ENCODE measurements at places on chromosomes 2 and 18.

DNA sequence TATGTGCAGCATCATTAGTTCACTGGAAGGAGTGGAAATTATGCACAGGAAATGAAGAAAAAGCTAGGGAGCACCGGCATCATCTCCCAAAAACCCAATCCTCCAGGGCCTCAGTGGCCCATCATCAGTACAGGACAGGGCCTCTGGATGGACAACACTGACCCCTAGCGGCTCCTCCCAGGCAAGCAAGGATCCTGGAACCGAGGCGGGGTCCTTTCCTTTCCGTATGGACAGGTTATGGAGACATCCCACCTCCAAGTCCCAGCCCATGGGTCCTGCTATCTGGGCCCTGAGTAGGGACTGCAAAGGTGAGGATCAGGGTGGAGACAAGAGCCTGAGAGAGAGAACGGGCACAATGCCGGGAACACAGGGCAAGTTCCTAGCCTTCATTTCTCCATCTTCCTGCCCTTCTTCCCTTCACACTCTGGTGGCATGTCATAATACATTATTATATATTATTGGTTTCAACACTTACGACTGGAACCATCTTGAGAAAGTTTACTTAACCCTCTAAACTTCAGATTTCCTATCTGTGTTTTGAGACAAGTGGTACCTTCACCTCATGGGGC is 68.2 kb downstream of the ZNF516 start:
- peak; percentile 19 for DNase-seq

DNA sequence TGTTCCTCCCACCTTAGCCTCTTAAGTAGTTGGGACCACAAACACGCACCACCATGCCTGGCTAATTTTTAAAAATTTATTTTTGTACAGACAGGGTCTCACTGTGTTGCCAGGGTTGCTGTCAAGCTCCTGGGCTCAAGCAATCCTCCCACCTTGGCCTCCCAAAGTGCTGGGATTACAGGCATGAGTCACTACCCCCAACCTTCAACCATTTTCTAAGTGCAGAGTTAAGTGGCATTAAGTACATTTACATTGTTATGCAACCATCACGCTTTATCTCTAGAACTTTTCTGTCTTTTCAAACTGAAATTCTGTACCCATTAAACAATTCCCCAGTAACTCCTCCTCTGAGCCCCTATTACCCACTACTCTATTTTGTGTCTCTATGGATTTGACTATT is 45.9 kb upstream of the AFF3 start:
- DNase-seq: no peak

DNA sequence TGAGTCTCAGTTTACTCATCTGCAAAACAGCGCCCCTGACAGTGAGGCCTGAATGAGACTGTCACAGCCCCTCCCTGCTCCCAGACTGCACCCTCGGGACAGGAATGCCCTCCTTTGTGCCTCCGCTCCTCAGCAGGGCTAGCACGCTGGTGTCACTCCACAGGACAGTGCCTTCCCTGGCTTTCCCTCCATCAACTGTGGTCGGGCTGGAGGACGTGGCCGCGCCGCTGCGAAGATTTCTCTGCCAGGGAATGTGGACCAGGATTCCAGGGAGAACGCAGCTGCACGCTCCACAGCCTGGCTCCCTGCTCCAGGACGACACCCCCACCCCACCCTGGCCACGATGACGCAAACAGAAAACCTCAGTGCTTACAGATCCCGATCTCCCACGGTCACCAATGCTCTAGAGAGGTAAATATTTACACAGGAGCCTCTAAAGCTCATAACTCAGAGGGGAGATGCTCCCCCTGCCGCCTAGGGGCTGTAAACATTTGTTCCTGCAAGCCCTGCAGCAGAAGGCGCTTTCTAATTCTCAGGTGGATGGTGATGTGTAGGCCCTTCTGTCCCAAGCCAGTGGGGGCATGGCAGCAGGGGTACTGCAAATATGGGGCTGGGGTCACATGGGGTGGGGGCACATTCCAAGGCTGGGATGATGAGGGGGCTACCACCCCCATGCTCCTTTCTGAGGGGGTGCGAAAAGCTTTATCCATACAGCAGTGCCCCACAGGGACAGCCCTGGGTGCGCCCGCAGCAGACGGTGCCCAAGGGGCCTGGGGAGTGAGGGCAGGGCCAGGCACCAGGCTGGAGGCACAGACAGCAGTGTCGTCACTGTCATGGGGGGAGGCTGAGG is 12.4 kb downstream of the HS6ST1 start:
- DNase-seq: peak; percentile 97

DNA sequence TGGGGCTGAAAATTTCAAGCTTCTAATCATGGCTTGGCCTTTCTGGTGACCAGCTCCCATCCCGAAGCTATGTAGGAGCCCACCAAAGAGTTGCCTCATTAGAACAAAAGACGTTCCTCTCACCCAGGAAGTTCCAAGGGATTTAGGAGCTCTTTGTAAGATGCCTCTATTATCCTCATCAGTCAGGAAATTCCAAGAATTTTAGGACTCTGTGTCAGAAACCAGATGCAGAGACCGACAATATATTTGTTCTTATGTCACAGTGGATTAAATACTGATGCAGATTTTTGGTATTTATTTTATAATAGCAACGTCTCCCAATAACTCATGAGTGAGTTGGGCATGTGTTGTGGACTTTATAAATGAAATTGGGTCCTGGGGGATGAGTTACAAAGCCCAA is 91.8 kb upstream of the SKOR2 start:
- no peak for DNase-seq

- no peak for DNase-seq
These were observed 102.3 kb downstream of the SGPP2 start for GRCh38 chr2:222526480-222527277.

DNA sequence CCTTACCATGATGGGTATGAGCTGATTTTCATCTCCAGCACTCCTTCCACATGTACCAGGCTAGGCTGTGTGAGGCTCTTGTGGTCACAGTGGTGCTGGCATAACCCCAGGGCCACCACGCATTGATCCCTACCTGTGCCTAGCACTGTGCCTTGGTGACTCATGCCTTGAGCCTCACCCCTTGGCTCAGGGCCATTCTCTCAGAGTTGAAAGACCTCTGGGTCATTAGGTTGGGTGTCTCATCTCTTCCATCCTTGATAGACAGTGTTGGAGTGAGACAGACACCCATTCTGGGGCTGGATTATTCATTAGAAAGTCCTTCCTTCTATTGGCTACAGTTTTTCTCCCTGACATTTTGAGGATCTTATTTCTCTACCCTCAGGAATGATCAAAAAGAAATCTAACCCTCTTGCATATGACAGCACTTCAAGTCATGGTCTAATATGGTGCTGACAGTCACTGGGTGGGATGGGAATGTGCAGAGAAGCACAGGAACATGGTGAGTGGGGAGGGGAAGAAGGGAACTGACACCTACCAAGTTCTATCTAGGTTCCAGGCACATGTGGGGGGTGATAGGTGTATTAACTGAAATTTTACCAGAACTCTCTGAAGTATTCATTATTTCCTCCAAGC is 41.3 kb downstream of the DYSF start:
- no peak for DNase-seq

GRCh38 chr18:76475450-76476194 is 19.4 kb downstream of the ZNF516 start:
- DNase-seq: no peak

GRCh38 chr2:49616800-49617199 is 462.5 kb upstream of the FSHR start:
- DNase-seq: no peak

DNA sequence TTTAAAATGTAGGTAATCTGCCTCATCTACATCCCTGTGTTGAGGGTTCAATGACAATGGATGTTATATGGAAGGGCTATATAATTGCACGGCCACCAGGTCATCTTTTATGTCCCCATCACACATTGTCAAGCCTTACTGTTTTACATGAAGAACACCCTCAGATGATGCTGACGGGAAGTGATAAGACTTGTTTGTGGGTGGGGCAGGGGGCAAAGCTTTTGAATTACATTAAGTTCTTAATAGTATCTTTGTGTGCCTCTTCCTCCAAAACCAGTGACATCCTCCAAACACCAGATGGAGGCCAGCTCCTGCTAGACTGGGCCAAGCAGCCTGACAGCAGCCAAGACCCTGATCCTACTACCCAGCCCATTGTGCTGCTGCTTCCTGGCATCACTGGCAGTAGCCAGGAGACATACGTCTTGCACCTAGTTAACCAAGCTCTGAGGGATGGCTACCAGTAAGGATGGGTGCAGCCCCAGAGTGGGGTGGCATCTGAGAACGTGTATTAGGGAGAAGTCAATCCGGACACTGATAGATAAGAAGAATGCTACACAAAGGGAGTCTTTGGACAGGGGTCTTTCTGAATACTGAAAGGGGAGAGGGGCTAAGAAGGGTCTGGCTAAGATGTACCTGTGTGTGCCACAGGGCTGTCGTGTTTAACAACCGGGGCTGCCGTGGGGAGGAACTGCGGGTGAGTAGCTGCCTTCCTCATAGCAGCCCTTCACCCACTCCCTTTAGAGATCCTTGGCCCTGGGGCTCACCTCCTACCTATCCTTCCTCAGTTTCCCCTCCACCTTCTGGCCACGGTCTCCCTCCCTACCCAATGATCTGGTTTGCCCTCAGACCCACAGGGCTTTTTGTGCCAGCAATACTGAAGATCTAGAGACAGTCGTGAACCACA is 5.3 kb downstream of the ABHD1 start:
- no peak for DNase-seq

DNA sequence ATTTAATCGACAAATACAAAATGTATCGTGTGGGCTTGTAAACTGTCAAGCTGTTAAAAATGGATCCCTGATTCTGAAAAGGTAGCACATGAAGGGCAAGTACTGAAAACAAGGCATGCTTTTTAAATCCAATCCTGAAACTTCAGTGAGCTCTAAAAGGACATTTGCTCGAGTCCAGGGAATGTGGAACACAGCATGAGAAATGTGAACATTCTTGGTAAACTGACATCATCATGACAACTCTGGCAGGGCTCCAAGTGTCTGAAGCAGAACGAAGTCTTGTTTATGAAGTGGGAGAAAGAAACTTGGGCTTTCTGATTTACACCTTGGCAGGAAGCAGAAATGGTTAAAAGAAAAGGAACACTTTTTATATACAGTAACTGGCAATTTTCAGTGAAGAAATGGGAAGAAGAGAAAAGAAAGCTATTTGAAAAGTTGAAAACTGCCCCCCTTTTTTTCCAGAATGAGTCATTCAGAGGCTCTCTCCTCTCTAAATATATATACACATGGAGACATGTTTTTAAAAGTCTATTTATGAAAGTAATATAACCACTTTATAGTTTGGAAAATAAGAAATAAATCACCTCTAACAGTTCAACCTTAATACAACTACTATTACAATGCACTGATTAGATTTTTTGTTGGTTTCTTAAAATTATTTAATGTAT is 120.8 kb downstream of the GAREM1 start:
- DNase-seq: peak; percentile 98

DNA sequence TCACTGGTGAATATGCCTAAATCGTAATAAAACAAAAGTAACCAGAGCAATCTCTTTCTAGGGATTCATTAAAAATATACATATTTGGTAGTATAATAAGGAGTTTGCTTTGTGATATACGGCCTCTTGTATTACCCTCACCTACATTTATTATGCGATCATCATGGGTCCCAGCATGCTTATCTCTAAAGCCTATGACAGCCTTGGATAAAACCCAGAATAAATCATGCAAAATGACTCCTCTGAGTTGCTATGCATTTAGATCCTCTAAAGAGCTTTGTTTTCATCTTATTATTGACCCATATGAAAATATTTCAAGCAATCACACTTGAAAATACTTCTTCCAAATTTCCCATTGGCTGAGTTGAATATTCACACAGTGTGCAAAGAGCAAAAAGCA is 432.3 kb downstream of the SUCLG1 start:
- no peak for DNase-seq

DNA sequence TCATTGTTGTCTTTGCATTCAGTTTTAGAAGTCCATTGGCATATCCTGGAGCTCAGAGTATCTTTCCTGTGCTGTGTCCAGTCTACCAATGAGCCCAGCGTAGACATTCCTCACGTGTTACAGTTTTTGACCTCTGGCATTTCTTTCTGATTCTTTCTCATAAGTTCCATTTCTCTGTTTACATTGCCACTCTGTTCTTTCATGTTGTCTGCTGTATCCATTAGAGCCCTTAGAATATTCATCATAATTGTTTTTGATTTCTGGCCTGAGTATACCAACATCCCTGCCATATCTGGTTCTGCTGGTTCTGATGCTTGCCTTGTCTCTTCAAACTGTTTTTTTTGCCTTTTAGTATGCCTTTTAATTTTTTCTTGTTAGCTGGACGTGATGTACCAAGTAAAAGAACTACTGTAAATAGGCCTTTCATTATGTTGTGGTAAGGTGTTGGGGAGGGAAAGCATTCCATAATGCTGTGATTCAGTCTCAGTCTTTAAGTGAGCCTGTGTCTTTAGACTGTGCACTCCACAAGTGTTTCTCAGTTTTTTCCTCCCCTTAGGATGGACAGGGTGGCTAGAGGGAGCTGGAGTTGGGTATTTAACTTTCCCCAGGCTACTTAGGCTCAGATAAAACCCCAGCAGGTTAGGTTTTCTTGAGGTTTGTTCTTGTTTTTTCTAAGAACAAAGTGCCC is 35.6 kb downstream of the CEP192 start:
- DNase-seq: peak; percentile 27

GRCh38 chr2:234682492-234683228 is 185.8 kb upstream of the ARL4C start:
- peak; percentile 23 for DNase-seq

DNA sequence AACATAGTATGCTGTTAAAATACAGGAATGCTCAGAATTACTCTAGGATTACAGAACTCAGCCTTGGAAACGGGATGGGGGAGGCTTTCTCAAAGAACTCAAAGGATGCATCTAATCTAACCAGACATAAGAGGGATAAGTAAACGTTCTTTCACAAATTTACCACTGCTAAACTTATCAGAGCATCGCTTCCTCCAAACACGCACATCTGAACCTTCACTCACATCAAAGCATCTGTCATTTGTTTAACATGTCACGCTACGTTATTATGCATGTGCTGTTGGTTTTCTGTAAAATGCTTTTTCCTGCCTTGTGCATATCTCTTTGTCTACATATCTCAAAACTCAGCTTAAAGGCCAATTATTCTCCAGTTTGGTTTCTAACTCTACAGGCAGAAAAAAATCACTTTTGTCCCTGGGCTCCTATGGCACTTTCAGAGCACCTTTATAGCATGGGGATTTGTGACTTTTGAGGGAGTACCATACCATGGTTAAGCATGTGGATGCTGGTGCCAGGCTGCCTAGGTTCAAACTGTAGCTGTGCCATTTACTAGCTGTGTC is 106.7 kb upstream of the FSHR start:
- no peak for DNase-seq

DNA sequence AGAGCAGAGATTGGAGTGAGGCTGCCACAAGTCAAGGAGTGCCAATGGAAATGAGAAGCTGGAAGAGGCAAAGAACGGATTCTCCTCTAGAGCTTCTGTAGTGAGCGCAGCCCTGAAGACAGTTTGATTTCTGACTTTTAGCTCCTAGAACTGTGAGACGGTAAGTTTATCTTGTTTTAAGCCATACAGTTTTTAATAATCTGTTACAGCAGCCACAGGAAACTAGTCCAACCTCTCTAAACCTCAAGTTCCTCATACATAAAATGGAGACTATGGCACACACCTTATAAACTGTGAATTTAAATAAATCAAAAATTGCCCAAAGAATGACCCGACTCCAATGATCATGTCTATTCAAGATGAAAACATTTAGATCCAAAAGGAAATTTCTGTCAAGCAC is 596.5 kb downstream of the BCL11A start:
- no peak for DNase-seq
